NCI-H1436 treated with DMSO at 0.1 percent for 48 hours (cell line): ENCODE measurements at places on chromosomes 1 and 21.
A peak's percentile ranks its signal among the peaks of the same experiment; 100 is the strongest.

DNA sequence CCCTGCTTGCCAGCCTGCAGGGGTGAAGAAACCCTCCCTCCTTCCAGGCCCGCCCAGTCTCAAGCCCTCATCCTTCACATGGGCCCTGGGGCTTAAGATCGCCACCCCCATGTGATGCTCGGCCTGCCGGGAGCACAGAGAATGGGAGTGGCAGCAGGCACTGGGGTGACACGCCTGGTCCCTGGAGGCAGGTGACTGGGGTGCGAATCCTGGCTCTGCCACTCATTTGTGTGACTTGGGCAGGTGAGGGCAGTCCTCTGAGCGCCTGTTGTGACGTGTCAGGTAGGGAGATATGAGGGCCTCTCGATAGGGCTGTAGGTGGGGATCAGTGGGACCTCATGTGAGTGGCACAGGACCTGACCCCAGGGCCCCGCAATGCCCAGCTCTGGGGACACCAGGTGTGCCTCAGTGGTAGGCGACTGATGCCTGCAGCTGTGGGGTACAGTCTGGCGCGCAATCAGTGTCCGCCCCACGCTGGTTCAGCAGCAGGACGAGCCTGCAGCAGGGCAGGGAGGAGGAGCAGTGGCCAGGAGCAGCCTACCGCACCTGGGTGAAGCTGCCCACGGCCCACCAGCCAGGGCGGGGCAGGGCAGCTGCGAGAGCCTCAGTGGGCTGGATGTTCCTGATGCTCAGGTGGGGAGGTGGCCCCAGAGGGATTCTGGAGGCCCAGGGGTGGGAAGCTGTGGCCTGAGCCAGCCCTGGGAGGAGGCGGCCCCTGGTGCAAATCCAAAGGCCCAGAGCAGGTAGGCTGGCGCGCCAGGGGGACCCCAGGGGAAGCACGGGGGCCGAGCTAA lies 6.2 kb downstream of the SH2D5 start:
- peak; percentile 74 for DNase-seq

GRCh38 chr1:17873007-17873675 lies 118.0 kb downstream of the ACTL8 start:
- no peak for DNase-seq

- DNase-seq = no peak
Observed at GRCh38 chr1:228939001-228939691, 203.9 kb downstream of the RHOU start.

GRCh38 chr1:79422726-79423125 lies 416.2 kb upstream of the ADGRL4 start:
- DNase-seq = peak; percentile 21

DNA sequence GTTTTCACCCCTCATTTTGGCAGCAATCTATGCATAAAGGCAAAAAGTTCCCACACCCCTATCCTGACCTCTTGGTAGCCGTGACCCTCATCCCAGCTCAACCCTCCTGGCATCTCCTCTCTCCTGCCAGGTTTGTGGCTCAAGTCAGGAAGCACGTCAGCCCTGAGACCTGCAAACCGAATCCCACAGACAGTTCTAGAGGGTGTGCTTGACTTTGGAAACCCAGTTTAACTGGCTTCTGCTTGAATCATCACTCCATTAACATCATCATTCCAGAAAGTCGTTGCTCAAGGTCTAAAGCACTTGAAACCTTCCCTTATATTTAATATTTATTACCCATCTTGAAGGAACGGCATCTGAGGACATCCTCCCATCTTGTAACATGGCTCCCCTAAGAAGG lies 133.4 kb upstream of the ERG start:
- no peak for DNase-seq

GRCh38 chr1:109167001-109167506 lies 46.7 kb upstream of the SARS1 start:
- no peak for DNase-seq

- no peak for DNase-seq
Observed at GRCh38 chr1:51309291-51309690, 21.1 kb downstream of the TTC39A start.

- no peak for DNase-seq
Observed at GRCh38 chr1:165841582-165842017, 14.2 kb downstream of the UCK2 start.

DNA sequence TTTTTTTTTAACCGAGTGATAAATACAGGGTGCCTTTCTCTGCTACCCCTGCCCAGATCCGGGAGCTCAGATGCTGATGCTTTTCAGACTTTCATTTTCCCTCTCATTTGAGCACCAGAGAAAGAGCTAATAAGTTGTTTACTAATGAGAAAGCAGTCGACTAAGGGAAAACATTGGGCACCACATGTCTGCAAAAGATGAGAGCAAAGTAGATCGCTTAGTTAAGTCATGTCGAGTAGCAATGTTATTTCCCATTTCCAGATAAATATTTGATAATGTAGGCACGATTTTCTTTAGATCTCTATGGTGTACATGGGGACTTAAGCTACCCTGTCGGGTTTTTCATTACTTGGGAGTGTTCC lies 1.2 kb downstream of the PKN2 start:
- no peak for DNase-seq

- DNase-seq = no peak
Observed at GRCh38 chr1:25195835-25196234, 36.5 kb downstream of the SYF2 start.

DNA sequence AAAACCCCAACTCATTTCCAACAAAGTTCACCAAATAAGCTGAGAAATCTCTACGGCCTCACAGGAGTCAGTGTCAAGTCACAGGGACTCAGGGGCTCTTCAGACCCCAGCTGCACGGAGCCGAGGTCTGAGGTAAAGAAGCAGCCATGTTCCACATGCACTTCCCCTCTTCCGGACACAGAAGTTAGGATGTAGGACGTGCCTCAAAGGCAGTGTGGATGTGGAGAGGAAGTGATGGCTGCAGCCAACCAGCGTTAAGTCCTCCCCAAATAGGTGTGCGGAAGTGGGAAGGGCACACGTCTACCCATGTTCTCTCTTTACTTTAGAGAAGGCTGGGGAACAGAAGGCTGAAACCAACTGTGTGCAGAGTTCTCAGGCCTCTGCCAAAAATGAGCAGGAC lies 14.6 kb upstream of the NCF2 start:
- DNase-seq = no peak

DNA sequence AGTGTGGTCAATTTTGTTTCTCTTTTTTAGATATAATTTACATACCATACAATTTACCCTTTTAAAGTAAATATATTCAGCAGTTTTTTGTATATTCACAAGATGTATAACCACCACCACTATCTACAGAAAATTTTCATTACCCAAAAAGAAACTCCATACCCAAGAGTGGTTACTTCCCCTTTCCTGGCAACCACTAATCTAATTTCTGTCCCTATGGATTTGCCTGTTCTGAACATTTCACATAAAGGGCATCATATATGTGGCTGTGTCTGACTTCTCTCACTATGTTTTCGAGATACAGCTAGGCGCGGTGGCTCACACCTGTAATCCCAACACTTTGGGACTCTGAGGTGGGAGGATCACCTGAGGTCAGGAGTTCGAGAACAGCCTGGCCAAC lies 13.6 kb downstream of the PACC1 start:
- DNase-seq = no peak

GRCh38 chr1:240149484-240150094 lies 57.9 kb downstream of the FMN2 start:
- DNase-seq = no peak

- DNase-seq = peak; percentile 78
Observed at GRCh38 chr1:23562137-23562876, 3.0 kb upstream of the ID3 start.

DNA sequence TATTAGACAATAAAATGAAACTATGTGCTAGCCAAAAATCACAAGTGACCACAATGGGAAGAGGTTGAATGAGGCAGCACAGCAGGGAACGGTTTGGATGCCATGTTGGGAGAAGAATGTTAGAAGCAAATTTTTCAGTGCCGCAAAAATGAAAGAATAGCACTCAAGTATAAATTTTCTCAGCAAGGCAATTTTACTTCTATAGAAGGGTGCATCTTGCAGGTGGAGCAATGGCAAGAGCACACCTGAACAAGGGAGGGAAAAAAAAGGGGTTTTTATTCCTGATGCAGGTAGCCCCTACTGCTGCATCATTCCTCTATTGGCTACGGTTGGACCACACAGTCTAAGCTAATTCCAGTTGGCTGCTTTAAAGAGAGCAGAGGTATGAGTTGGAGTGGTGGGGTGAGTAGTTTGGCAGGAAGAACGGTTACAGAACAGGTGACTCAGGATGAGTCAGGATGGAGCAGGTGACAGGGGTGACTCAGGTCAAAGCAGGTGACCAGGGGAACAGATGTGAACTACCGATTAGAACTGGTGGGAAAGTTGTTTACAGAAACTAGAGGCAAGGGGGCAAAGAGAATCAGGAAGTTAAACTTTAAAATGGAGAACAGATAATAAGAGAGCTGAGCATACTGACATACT lies 301.1 kb upstream of the NRIP1 start:
- DNase-seq = no peak

GRCh38 chr1:69572921-69573320 lies 5.2 kb downstream of the LRRC7 start:
- DNase-seq = no peak

GRCh38 chr1:201021630-201022492 lies 1.7 kb downstream of the KIF21B start:
- DNase-seq = no peak
